NCI-H82 (cell line): ENCODE measurements at places on chromosomes 6 and 20.

DNA sequence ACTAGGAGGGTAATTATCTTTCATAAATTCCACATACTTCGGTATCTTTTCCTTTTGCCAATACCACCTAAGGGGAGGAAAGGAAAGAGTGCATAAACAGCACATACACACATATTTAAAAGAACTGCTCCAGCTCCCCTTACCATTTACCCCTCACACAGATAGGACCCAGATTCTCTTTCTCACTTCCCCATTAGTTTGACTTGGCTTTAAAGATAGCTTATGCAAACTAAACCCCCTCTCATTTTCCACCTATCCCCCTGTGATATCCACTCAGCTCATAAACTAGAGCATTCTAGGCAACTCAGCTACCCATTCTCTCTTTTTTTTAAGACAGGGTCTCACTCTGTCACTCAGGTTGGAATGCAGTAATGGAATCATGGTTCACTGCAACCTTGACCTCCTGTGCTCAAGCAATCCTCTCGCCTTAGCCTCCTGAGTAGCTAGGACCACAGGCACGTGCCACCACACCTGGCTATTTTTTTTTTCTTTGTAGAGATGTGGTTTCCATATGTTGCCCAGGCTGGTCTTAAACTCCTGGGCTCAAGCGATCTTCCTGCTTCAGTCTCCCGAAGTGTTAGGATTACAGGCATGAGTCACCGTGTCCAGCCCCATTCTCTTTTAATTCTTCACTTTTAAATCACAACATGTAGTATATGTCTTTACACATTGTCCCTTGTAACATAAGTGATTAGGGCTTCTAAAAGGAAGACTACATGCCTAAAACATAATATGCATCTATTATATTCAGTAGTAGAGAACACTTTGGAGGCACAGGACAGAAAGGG lies 4.0 kb downstream of the FUCA2 start:
- DNase-seq: no peak

- DNase-seq: no peak
Measured at GRCh38 chr20:51861726-51862466, 59.6 kb upstream of the SALL4 start.

- DNase-seq: no peak
Measured at GRCh38 chr6:154352898-154353585, 3.6 kb downstream of the IPCEF1 start.

- no peak for DNase-seq
Measured at GRCh38 chr6:38432479-38432878, 207.2 kb downstream of the BTBD9 start.

GRCh38 chr6:139648430-139649000 lies 274.1 kb upstream of the CITED2 start:
- DNase-seq: no peak

- no peak for DNase-seq
Measured at GRCh38 chr6:107646176-107646575, 156.3 kb downstream of the SOBP start.

DNA sequence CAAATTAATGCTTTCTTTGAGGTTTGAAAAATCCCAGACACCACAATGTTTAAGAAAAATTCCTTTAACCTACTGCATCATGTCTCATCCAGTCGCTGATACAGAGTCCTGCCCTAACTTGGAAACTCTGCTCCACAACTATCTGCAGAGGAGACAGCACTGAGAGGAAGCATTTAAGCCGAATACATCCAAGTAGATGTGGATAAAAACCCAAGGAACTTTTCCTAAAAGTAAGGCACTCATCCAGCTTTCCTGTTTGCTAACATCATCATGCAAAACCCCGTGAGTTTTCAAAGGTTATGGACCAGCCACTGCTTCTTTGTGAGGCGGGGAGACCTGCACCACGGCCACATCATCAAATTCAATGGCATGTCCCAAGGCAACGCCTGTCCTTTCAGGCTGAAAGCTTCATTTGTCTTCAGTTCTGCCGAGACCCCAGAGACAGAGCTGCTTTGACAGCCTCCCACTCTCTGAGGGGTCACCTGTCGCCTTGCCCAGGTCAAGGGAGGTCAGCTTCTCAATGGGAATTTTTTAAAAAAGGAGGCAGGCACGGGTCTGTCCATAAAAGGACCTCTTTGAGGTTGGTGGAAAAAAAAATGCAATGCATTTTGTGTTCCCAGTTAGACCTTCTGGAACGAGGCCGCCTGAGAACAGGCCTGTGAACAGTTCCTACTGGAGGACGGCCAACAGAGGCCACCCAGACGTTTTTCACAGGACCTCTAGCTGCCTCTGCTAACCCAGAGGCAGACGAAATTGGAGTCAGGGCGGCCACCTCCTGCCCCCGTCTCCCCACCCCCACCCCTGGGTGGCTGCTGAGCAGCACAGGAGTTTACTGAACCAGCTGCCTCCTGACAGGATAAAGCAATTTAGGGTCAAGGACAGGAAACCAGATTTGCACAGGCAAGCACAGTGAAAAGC lies 142.5 kb upstream of the HDDC2 start:
- peak; percentile 90 for DNase-seq

GRCh38 chr20:1855109-1855508 lies 40.1 kb upstream of the SIRPA start:
- no peak for DNase-seq

DNA sequence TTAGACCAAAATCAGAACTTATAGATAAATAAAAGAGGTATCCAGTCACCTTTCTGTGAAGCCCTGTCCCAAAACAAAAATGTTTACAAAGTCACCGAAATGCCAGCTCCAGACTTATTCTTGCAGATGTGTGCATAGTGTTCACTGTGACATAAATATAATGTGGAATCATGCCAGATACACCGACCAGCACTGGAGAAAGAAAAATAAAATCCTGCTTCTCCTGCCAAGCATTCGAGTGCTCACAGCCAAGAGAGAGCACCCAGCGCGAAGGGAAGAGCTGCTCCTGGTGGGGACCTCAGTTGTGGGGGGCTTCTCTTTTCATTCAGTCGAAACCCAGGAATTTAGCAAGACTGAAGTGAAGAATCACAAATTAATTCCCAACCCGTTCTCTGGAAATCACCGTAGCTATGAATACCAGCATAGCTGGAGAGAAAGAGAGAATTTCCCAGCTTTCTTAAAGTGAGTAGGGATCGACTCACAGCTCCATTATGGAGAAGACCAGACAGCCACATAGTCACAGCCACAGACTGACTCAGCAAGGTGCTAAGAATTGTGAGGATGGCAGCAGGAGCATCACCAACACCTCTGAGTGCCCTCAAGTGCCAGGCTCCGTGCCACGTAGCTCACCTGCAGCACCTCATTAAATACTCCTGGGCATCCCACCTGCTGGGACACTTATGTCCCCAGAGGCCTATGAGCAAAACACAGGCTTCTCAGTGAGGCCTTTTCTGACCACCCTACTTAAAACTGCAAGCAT lies 33.2 kb downstream of the BFSP1 start:
- DNase-seq: no peak

DNA sequence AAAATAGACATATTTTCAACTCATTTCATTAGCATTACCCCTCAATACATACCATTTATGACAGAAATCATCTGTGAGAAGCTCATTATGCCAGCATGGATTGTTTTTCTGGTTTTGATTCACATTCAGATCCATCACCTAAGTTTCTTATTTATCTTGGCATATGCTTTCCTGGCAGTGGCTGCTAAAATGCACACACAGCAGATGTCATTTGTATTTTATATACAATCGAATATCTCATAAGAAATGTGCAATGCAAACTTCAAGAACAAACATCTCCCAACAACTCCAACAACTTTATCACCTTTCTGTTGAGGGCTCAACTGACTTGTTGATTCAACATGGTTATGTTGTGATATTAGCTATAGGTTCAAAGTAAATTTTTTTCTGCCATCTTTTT lies 208.3 kb downstream of the PHACTR1 start:
- no peak for DNase-seq

- DNase-seq: no peak
Measured at GRCh38 chr6:74113901-74114300, 417.9 kb downstream of the CD109 start.

DNA sequence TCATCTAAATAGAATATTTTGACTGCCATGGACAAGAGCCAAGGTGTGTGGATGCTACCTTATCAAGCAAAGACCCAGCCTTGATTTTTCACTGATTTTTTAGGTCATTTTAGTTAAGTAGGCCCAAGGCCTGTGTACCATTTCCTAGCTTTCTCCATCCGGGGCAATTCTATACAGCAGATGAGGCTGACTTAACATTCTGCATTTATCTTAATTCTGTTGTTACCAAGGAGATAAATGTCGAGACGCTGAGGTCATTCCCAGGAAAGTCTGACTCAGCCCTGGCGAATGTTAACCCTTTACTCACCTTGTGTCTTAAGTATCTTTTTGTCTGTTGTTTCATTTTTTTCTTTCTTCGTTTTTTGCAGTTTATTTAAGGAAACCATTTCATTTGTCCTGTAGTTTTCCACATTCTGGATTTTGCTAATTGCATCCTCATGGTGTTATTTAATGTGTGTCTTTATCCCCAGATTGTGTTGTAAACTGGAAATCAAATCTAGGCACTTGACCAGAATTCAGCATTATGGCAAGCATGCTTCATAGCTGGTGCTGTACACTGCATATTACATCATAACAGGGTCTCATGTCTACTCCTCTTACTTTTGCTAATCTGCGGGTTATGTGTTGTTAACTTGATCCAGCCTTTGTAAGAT lies 277.0 kb downstream of the CDKAL1 start:
- DNase-seq: peak; percentile 53

- no peak for DNase-seq
Measured at GRCh38 chr6:156883497-156884252, 106.5 kb downstream of the ARID1B start.

- DNase-seq: no peak
Measured at GRCh38 chr6:160043784-160044183, 74.9 kb downstream of the IGF2R start.

GRCh38 chr6:38025451-38025850 lies 205.9 kb downstream of the ZFAND3 start:
- no peak for DNase-seq

DNA sequence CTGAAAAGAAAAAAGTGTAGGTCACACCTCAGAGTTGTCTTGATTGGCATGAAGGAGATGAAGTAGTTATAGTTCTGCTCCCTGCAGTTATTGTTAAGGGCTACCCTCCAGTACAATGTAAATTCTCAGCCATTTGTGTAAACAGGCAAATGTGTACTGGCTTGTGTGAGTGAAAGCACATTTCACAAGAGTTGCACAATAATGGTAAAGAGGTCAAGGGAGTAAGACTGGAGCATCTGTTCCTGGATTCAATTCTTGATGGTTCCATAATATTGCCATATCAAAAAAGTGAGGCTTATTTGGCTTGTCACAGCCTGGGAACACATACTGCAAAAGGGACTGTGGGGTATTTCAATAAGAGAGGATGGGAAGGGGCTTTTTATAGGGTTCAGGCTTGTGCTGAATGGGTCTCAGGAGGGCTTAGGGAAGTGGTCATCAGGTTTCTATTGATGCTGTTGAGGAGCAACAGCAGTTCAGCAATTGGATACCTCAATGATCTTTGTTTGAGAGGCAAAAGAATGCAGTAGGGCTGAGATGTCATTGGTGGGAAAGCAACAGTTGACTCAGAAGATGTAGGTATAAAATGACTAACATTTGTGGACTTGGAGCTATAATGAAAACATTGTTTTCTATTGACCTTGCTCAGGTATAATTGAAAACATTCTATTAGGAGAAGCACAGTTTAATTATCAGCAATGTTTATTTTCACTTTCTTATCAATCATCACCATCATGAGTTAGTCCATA lies 402.6 kb downstream of the BCKDHB start:
- no peak for DNase-seq

GRCh38 chr6:100881707-100882040 lies 545 bp upstream of the ASCC3 start:
- peak; percentile 35 for DNase-seq

- DNase-seq: peak; percentile 82
Measured at GRCh38 chr6:29631860-29632731, 887 bp downstream of the GABBR1 start.

DNA sequence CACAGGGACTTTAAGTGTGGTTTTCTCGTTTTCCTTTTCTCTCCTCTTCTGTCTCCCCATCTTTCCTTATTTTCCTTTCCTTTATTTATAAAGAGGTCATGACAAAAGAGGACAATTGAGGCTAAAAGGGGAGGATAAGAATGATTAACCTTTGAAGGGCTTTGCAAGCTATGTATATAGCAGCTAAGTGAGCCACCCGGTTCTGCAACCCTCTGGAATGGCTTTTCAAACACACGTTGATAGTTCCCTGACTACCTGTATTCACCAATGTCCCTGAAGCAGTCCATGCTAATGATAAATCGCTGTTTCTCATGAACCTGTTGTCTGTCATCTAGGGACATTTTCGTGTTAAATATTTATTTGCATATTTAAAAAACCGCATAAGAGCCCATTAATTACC lies 124.4 kb upstream of the RALGAPA2 start:
- no peak for DNase-seq

DNA sequence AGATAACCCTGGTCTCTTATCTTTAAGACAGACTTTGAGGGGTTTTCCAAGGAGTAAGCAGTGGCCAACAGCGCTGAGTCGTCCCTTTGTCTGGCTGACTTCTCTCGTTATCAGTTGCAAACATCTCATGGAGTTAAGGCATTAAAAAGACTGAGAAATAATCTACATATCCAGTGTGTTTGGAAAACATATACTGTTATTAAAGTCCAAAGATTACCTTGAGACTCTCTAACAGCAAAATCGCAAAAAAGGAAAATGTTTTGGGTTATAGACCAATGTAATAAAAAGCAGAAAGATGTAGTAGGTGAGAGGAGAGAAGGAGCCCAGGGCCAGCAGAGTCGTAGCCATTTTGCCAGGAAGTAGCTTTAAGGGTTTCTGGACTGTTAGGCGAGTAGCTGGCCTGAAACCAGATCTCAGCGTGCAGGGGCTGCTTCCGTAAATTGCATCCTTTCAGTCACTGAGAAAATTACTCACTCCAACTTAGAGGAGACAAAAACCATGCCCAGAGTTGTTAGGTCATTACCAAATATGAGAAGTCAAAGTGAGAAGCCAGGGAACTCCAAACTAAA lies 24.6 kb downstream of the MYLK4 start:
- DNase-seq: no peak

GRCh38 chr20:63056236-63057170 lies 49.7 kb upstream of the BHLHE23 start:
- DNase-seq: peak; percentile 67

DNA sequence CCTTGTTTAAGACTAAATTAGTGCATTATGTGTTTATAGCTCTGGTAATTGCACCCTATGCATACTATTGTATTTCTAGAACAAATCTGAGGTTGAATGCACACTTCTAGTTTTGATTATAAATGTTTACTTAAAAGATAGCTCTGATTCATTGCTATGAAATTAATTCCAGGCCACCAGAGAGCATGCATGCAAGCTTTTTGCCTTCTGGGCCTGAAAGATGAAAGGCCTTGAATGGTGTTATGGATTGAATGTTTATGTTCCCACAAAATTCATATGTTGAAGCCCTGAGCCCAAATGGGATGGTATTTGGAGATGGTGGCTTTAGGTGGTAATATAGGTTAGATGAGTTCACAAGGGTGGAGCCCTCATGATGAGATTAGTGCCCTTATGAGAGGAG lies 695.0 kb upstream of the MAP3K7 start:
- peak; percentile 31 for DNase-seq

DNA sequence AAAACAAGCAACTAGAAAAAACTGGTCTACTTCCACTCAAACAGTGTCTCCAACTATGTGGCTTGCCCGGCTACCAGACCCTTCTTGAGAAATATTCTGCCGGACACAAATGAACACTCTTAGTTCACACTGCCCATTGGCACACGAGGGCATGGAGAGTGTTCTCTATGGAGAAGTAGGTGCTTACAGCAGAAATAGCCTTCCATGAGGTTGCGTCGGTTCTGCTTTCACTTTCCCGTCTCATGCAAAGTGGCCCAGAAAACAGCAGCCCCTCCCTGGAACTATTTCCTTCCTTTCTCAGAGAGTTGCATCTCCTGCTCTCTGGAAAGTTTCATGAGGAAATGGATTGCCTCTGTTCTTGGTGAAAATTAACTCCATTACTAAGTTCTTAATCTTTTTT lies 9.5 kb upstream of the HLA-DOA start:
- DNase-seq: no peak
